Ammon's horn (tissue), 1 donor: ENCODE measurements at places on chromosomes 6 and 20.

DNA sequence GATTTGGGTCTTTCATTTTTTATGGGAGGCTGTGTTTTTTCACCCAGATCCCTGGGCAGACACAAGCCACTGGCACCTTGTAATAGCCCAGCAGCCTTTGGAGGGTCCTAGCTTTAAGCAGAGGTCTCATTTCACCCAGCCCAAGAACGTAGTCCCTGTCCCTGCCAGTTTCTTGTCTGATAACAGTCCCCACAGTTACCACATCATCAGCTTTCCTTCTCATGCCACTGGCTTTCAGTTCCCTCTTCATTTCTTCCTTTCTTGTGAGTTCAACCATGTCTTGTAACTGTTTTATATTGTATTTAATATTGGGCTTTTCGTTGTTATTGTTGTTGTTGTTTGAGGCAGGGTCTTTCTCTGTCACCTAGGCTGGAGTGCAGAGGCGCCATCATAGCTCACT lies 10.6 kb downstream of the PNPLA1 start:
- DNase-seq, result no peak

DNA sequence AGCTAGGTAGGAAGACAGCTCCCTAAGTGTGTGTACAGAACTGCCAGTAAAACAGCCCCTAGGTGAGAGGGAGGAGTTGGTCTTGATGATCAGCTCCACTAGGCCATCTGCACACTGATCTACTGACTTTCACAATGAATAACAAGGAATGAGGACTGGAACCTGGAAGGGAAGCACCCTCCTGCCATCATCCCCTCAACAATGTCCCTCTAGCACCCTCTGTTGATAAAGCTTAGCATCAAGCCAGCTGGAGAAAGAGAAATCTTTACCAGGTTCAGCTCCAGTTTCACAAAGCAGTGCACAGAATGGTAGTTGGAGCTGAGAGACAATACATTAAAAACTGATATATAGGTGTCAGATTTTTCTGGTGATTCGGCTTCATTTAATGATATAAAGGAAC lies 57.2 kb upstream of the IRAK1BP1 start:
- DNase-seq, result peak; percentile 44

GRCh38 chr6:36893976-36894932 lies 8.5 kb downstream of the C6orf89 start:
- DNase-seq, result no peak

DNA sequence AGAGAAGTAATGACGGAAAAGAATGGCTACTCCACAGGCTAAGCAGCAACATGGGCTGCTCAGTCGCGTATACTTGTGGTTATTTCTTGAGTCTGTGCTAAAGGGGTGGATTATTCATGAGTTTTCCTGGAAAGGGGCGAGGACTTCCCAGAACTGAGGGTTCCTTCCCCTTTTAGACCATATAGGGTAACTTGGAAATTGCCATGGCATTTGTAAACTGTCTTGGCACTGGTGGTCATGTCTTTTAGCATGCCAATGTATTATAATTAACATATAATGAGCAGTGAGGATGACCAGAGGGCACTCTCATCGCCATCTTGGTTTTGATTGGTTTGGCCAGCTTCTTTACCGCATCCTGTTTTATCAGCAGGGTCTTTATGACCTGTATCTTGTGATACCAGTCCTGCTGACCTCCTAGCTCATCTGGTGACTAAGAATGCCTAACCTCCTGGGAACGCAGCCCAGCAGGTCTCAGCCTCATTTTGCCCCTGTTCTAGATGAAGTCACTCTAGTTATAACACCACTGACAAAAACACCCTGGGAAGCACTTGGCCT lies 11.4 kb downstream of the LBP start:
- DNase-seq, result no peak

GRCh38 chr6:80676386-80676785 lies 569.9 kb downstream of the BCKDHB start:
- no peak for DNase-seq

- DNase-seq, result peak; percentile 88
These were observed 9.3 kb upstream of the RBM38 start for GRCh38 chr20:57381596-57382503.

DNA sequence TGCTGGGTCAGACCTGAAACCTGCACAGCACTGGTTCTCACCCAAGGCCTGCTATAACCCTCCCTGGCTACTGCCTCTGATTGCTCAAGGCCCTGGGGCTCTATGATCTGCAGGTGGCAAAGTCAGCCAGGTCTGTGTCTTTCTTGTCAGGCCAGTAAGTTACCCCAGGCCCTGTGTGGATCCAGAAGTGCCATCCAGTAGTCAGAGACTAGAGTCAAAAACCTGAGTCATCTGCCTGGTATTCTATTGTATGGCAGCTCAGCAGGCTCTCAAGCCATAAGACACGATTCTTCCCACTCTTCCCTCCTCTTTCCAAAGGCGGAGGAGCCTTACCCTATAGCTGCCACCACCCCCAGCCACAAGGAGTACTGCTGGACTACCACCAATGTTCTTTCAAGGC lies 593.0 kb downstream of the FRK start:
- no peak for DNase-seq

DNA sequence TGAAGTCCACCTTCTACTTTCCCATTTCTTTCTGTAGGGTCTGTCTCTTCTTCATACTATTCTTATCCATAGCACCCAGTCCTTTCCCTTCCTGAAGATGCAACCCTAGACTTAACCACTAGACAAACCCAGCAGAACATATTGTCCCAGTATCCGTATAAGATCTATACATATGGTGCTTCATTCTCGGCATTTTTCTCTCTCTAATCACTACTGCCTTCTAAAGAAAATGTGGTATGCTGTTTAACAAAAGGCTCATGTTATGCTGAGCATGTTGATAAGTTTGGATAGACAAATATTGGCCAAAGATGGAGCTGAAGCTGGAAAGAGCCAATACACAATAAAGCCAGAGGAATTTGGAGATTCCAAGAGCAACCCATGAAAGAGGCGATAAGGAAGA lies 212.6 kb downstream of the MAFB start:
- no peak for DNase-seq

- no peak for DNase-seq
These were observed 182.7 kb downstream of the KHDRBS2 start for GRCh38 chr6:62103186-62103859.
